GM04504 (cell line): ENCODE measurements at places on chromosomes 12 and 14.
A peak's percentile ranks its signal among the peaks of the same experiment; 100 is the strongest.

- no peak for DNase-seq
Measured at GRCh38 chr14:99234961-99235571, 36.9 kb downstream of the BCL11B start.

DNA sequence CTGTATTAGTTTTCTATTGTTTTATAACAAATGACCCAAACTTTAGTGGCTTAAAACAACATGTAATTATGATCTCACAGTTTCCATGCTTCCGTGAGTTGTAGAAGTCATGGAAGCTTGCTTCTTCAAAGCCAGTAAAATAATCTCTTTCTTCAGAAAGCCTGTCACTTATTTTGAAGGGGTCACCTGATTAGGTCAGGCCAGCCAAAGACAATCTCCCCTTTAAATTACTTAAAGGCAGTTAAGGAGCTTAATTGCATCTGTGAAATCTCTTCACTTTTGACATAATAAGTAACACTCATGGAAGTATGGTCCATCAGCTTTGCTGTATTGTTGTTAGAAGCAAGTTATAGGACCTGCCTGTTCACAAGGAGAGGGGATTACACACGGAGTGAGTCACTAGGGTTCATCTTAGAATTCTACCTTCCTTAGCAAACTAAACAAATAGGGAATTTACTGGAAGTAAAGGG, 89.8 kb downstream of the FAR2 start:
- DNase-seq = no peak

- no peak for DNase-seq
Measured at GRCh38 chr14:50812180-50812579, 18.8 kb downstream of the NIN start.

DNA sequence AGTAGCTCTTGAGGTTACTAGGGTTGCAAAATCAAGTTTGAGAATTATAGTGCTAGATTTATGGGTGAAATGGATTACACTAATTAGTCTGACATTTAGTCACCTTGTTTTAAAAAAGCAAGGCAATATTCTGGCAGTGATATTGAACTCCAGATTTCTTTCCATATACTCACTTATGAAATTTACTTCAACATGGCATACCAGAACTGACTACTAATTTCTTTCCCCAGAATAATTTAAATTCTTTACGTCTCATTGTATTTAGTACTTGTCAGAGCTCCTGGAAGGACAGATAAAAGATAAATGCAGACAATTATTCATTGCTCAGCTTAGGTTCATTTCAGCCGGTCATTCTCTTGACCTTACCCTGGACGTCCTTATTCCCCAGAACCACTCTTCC, 24.3 kb downstream of the EMP1 start:
- DNase-seq = no peak

DNA sequence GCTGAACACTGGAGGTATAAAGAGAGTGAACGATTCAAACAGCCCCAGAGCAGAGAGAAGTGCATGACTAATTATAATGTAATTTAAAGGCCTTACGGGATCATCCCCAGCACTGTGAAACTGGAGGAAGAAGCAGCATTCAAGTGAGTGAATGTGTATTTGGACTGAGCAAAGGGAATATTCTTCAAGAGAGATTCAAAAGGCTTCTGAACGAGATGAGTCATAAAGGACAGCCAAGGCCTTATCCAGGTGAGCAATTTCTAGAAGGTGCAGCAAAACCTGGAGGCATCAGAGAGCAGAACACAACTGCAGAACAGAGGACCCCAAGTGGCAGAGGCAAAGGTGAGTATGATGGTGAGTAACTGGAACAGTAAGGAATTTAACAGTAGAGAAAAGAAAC, 127.2 kb downstream of the BCAT1 start:
- DNase-seq = no peak

- DNase-seq = no peak
Measured at GRCh38 chr12:22598141-22598762, 26.7 kb upstream of the ETNK1 start.

- no peak for DNase-seq
Measured at GRCh38 chr12:92546259-92546634, 156.5 kb upstream of the PLEKHG7 start.

GRCh38 chr14:91511043-91511383, 903 bp upstream of the PPP4R3A start:
- DNase-seq = no peak

GRCh38 chr12:110874351-110874750, 27.6 kb downstream of the CCDC63 start:
- DNase-seq = no peak

GRCh38 chr14:27553790-27554189, 956.0 kb upstream of the NOVA1 start:
- DNase-seq = no peak

DNA sequence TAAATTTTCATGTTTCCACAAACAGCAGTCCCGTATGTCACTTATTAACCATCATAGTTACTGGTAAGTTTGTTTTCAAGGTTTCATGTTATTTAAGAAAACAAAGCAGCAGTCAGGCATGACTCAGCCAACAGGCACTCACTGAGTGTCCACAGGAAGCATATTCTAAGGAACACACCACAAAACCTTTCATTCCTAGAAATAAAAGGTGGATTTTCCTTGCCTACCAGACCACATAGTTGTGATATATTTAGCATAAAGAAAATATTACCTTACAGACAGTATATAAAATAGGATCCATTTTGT, 143.3 kb upstream of the AVPR1A start:
- DNase-seq = peak; percentile 12

DNA sequence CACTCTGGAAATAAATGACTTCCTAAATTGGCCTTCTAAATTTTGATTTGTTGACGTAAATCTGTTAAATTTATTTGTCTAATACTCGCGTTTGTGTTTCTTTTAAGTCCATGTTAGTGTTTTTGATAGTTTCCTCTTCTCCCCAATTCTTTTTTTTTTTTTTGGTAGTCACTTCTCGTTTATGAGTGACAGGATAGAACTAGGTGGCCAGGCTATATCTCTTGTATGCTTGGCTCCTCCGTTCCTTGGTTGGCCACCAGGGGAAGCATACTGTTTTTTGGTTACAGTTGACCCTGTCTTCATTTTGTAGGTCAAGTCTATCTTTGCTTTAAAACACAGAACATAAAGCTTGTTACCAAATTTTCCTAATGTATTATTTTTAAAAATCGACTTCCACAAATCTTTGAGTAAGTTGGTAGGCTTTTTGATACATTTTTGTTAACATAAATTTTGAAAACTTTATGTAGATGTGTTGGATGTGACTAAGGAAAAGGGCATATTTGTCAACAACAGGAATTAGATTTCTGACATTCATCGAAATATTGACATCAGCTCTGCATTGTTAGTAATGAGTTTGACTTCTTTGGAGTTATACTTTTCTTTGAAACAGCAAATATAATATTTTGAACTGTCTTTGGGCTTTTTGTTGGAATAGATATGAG, 2.2 kb downstream of the RCOR1 start:
- DNase-seq = no peak

GRCh38 chr12:113473942-113474341, 2.3 kb upstream of the LHX5 start:
- no peak for DNase-seq

GRCh38 chr14:103652806-103653205, 23.8 kb downstream of the KLC1 start:
- no peak for DNase-seq

GRCh38 chr14:37131205-37131604, 41.2 kb downstream of the SLC25A21 start:
- DNase-seq = no peak

GRCh38 chr12:77122236-77122635, 56.9 kb upstream of the E2F7 start:
- DNase-seq = peak; percentile 85

DNA sequence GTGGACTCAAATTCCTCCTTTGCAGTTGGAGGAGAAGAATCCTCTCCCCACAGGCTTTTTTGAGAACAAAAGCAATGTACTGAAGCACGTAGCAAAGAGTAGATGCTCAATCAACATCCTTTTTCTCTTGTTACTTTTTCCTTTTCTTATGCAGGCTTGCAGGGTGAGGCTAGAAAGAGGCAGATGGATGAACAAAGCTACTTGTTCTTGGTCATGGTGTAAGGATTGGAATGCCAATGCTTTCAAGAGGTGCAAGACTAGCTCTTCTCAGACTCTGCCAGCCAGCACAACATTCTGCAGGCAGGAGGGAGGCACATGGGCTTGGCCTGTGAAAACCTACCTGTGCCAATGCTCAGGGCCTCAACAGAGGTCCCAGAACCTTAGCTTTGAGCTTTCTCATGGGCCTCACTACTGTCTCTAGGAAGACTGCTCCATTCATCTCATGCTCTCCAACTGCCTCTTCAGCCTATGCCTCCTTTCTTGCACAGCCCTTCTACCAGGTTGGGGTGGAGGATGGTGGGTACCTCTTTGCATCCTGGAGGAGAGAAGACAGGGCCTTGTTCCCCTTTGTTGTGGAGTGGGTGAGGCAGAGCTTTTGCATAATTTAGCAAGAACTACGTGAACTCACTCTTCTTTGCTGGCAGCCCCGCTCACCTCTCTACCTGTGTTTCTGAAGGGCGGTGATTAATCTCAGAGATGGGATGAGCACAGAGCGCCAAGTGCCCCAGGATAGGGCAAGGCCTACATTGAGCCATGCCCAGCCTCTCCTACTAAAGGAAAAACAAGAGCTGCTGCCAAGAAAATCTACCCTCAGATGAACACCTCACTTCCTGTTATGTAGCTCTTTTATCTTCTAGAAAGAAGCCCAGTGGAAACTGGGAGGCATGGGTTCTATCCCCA, 1119.7 kb downstream of the VRK1 start:
- no peak for DNase-seq

- DNase-seq = no peak
Measured at GRCh38 chr12:120936197-120936596, 32.0 kb upstream of the SPPL3 start.

GRCh38 chr12:65858831-65859230, 34.5 kb downstream of the HMGA2 start:
- peak; percentile 72 for DNase-seq

- no peak for DNase-seq
Measured at GRCh38 chr12:85004204-85004603, 31.9 kb downstream of the TSPAN19 start.

- peak; percentile 46 for DNase-seq
Measured at GRCh38 chr12:104201238-104202001, 14.2 kb upstream of the TXNRD1 start.

GRCh38 chr12:106071686-106072085, 67.1 kb downstream of the NUAK1 start:
- no peak for DNase-seq

GRCh38 chr14:96001866-96002497, 37.2 kb upstream of the C14orf132 start:
- peak; percentile 9 for DNase-seq

GRCh38 chr14:58813745-58814144, 176.0 kb downstream of the DACT1 start:
- no peak for DNase-seq

GRCh38 chr12:121038861-121039668, at the start of gene OASL:
OASL (minus strand) TSS chr12:121039246; CDS start chr12:121038971, 275 bp downstream.
- DNase-seq = peak; percentile 43

- no peak for DNase-seq
Measured at GRCh38 chr14:97299661-97300060, 502.5 kb downstream of the VRK1 start.

- DNase-seq = no peak
Measured at GRCh38 chr14:93947282-93947681, 20.1 kb downstream of the FAM181A start.

DNA sequence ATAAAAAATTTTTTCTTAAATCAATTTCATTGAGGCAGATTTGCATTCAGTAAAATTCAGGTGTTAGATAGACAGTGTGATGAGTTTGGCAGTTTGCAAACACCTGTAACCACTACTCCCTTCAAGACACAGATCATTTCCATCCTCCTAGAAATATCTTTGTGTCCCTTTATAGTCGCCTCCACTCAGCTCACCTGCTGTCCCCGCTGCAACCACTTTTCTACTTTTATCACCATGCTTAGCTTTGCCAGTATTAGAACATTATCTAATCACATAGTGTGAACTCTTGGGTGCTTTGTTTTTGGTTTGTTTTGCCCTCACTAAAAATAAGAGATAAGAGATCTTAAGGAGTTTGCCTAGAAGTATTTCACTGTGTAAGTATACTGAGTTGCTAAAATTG, 73.8 kb downstream of the DERA start:
- no peak for DNase-seq

- DNase-seq = no peak
Measured at GRCh38 chr12:72790273-72790672, 518.1 kb downstream of the TRHDE start.

DNA sequence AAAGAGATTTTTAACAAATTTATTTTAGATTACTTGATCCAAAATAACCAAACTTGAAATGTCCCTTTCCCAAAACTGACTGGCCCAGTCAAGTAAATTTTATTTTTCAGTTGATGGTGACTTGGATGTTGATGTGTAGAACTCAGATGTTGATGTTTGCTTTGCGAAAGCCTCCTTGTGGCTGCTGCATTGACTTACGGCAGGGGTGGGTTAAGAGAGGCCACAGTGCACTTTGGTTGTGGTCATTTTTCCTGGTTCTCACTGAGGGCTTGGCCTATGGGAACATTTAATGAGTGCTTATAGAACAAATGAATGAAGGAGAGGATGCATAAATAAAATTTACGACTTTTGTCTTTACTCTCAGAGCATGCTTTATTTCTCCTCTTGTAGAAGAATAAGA, 52.6 kb downstream of the SLCO1B3 start:
- DNase-seq = no peak

- DNase-seq = no peak
Measured at GRCh38 chr14:21350539-21350938, 33.3 kb downstream of the SUPT16H start.

- no peak for DNase-seq
Measured at GRCh38 chr12:67804168-67804567, 155.6 kb downstream of the DYRK2 start.

GRCh38 chr12:6613015-6613775, 6.0 kb upstream of the CHD4 start:
- no peak for DNase-seq

DNA sequence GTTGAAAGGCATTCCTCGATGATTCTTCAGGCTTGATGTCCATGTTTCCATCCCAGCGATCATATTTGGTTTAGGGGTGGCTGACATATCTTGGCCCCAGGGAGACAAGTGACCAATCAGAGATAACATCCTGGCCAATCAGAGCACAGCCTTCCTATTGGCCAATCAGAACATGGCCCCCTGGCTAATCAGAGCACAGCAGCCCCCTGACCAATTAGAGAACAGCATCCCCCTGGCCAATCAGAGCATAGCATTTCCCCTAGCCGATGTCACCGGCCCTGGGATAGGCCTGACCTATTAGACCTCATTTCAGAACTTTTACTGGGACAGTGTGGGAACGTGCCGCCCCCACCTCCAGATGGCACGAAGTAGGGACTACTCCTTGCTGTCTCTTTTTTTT, 182.2 kb downstream of the AACS start:
- DNase-seq = no peak

GRCh38 chr12:19190292-19191031, 60.9 kb downstream of the PLEKHA5 start:
- DNase-seq = no peak
